T-cell (primary cell): ENCODE measurements at places on chromosomes 12 and 14.

DNA sequence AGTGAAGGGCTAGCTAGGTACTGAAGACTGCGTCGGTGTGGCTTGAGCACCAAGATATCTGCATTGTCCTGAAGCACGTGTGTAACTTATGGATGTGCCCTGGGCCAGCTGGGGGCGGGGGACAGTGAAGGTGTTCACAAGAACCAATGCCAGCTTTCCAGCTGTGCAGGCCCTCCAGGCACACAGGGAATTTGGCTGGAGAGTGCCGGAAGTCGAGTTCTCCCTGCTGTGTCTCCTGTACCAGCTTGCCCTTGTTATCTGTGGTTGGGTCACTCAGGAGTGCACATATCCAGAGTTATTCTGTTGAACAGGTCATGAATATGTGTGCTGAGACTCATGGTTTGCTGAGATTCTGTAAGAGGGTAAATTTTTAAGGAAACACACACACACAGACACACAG lies 75.9 kb upstream of the CRY1 start:
- no peak for DNase-seq

GRCh38 chr14:43166163-43166562 lies 1340.9 kb downstream of the FSCB start:
- no peak for DNase-seq

DNA sequence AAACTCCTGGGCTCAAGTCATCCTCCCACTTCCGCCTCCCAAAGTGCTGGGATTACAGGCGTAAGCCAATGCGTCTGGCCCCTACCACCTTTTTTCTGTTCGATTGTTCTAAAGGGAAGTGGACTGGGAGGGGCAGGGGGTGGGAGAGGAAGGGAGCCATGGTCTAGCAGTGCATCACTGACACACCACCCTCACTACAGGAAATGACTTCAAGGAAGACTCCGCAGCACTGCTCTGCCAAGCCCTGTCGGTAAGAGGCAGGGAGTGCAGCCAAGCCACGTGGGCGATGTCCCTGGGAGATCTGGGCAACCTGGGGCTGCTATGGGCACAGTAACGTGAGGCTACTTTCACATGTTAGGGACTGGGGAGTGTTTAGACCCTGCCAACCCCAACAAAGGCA lies 18.0 kb downstream of the LRRC74A start:
- peak; percentile 64 for DNase-seq

DNA sequence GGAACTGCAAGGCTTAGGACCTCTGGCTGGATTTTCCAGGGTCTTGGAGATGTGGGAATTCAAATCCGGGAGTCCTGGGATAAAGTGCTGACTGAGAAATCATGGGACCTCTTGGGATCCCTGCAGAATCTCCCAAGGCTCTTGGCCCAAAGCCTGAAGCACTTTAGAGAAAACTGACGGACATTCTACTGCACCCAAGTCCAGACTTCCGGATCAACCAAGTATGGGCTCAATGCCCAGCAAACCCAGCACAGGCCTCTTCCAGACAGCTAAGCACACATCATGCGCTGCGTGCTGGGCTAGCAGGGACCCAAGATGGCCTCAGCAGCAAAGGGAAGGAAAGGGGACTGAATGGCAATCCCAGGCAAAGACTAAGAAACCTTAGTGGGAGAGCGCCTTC lies 85.0 kb downstream of the ACTN1 start:
- no peak for DNase-seq

GRCh38 chr14:100772607-100773165 lies 46.0 kb downstream of the DLK1 start:
- no peak for DNase-seq

- no peak for DNase-seq
Observed at GRCh38 chr14:29558516-29558915, 369.1 kb downstream of the PRKD1 start.

DNA sequence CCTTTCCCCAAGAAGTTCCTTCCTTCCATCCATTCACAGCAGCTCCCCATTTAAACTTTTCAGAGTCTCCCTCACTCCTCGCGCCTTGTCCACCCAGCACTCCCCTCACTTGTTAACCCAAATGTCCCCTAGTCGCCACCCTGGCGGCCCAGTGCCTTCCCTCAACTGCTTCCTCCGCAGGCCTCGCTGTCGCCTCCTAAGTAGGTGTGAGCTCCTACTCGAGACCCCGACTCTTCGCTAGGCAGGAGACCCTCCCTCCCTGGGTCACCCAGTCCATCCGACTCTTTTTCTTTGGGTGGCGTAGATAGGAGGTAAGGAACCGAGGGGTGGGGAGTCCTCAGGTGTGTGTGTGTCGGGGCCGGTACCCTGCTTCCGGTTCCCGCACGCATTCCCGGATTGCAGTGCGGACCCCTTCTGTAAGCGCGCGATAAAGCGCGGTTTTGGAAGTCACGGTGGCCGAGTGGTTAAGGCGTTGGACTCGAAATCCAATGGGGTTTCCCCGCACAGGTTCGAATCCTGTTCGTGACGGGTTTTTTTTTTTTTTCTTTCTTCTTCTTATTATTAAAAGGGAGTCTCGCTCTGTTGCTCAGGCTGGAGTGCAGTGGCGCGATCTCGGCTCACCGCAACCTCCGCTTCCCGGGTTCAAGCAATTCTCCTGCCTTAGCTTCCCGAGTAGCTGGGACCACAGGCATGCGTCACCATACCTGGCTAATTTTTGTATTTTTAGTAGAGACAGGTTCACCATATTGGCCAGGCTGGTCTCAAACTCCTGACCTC lies 823 bp upstream of the SMARCC2 start:
- peak; percentile 45 for DNase-seq

DNA sequence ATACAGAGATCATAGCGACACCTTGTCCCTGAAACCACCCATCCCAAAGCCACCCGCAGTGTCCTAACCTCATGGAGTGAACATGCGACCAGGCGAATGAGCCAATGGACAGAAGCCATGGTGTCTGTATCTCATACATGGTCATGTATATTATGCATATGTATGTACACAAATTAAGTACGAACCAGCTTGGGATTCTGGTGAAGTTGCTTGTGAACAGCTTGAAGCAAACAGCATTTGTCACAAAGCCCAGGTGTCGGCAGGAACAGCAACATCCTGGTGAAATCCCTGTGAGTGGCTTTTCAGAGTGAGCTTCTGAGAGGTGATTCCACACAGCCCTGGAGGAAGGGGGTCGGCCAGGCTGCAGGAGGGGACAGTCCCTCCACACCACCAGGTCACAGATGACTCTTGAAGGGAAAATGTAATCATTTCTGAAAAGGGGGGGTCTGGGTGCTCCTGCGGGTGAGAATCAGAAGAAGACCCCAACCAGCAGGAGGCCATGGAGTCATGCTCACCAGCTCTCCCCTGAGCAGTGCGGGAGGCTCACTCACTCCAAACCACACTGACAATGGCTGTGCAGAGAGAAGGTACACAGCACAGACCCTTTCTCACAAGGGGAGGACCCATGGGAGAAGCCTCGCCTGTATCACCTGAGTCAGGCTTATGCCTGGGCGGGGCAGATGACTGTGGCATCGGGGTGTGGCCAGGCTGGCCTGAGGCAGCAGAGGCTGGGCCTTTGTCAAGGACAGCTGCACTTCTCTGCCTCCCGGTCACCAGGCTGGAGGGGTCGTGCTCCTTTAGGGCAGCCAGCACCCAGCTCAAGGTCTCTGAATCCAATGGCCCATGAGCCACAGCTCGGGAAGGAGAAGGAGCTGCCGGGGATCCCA lies 14.3 kb downstream of the CHGA start:
- no peak for DNase-seq

DNA sequence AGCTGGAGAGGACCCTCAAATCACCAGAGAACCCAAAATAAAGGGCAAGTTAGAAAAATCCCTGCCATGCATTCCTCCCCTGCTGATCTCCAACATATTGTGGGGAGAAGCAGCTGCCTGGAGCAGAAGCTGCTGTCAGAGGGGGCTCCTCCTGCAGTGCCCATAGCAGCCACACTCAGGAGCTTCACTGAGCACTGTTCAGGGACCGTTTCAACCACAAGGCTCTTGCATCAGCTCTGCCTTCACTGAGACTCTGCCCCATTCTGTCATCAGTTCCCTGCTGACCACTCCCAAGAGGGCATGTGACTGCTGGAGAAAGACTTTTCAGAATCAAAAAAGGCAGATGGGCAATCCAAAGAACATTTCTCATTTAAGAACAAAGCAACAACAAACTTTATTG lies 392.7 kb downstream of the GALC start:
- DNase-seq = no peak

DNA sequence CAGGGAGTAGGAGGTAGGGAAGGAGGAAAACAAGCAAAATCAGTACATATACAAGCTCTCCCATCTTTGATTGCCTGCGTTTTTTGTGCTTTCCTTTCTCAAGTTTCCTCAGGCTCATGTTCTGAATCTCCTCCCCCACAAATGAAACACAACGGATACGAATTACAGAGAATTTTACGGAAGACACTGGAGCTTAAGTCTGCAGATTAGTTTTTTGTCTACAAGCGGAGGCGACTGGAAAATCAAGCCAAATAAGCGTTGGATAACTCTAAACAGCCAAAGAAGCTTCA lies 612 bp downstream of the WBP11 start:
- DNase-seq = no peak

GRCh38 chr14:23186913-23187654 lies 3.6 kb upstream of the SLC7A8 start:
- no peak for DNase-seq

DNA sequence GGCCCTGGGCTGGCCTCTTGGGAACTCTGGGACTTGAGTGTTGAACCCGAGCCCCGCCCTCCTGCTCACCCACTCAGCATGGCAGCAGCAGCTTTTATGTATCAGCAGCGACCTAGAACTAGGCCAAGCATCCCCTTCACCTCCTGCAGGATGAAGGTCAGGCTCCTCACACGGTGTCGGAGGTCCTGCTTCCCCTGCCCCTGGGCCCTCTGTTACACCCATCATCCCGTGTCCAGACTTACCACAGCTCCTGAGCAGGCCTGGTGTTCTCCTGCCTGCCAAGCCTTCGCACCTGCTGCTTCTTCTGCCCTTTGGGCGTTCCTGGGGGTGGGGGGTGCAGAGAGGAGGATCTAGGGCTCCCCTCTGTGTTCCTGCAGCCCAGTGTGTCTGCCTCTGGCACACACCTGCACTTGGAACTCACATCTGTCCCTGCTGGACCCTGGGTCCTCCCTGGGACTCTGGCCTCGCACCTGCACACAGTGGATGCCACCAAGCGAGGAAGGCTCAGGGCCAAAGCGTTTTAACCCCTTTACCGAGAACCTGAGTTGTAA lies 80.3 kb downstream of the PAPOLA start:
- DNase-seq = no peak

- no peak for DNase-seq
Observed at GRCh38 chr12:15806826-15807225, 17.6 kb upstream of the EPS8 start.

DNA sequence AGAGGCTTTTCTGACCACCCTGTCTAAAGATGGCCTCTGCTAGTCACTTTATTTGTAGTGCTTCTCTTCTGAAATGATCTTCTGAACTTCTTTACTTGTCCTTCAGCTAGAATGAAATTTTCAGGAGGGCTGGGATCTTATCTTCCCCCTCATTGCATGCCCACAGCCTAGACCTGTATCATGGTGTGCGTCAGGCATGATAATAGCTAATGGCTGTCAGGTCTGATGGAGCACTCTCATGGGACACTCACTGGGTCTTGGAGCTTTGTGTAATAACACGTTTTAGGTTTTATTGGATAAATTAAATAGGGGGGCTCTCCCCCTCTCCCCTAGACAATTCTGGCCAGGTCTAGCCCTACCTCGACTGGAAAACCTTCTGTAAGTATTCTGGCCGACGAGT lies 97.1 kb upstream of the NRXN3 start:
- DNase-seq = no peak

GRCh38 chr14:35879654-35880249 lies 53.6 kb downstream of the BRMS1L start:
- DNase-seq = no peak

GRCh38 chr12:74725154-74725553 lies 187.5 kb downstream of the ATXN7L3B start:
- DNase-seq = no peak

DNA sequence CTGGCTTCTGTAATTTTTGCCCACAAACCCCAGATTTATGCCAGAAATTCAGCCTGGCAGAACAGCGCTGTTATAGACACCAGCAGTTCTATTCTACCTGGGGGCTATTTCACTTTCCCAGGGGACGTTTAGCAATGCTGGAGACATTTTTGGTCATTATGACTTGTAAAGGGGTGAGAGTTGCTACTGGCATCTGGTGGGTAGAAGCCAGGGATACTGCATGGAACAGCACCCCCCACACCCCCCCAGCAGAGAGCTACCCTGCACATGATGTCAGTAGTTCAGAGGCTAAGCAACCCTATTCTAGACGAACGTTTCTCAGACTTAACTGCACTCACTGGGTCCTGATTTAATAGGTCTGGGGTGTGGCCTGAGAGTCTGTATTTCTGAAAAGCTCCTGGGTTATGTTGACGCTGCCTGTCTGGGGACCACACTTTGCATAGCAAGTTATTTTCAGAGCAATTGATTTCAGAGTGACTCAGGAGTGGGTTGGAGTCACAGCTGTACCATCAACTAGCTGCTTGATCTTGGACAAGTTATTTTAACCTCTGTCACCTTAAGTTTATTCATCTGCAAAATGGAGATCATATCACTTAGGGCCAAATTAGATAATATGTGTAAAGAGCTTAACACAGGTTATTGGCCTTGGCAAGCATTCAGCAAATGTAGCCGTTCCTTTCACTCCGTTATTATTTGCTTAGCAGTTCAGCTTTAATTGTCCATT lies 48.5 kb downstream of the CHST11 start:
- no peak for DNase-seq

- no peak for DNase-seq
Observed at GRCh38 chr12:38662829-38663228, 242.6 kb downstream of the CPNE8 start.

GRCh38 chr14:76984787-76985375 lies 43.6 kb downstream of the IRF2BPL start:
- no peak for DNase-seq

GRCh38 chr14:35341454-35341750 lies 49.2 kb downstream of the PSMA6 start:
- no peak for DNase-seq

DNA sequence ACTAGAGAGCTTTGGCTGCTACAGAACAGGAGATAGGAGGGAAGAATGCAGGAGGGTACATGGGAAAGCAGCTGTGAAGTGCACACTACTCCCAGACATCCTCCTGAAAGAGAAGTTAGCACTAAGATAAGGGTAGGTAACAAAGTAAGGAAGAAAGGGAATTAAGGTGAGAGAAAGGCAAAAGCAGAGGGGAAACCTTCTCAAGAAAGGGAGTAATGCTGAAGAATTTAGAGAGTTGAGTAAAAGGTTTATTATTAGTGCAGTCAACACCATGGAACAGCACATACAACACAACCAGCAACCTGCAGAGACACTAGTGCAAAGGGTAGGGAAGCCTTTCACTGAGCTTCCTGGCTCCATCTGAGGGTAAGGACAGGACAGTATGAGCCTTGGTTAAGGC lies 15.0 kb upstream of the SMARCC2 start:
- no peak for DNase-seq

GRCh38 chr12:114665411-114666260 lies 18.3 kb downstream of the TBX3 start:
- no peak for DNase-seq

GRCh38 chr12:1443421-1444141 lies 150.8 kb downstream of the FBXL14 start:
- DNase-seq = no peak

GRCh38 chr12:108457734-108458361 lies 57.2 kb upstream of the FICD start:
- no peak for DNase-seq
